Stimulated activated CD8-positive, alpha-beta memory T cell treated with anti-CD3 and anti-CD28 coated beads, Interleukin-4, amount 100 ng/mL, for 4 hours (primary cell): ENCODE measurements at places on chromosomes 5 and 9.

- DNase-seq: no peak
Observed at GRCh38 chr9:121253821-121254501, 14.0 kb upstream of the GSN start.

GRCh38 chr9:90476058-90476457 lies 166.6 kb downstream of the DIRAS2 start:
- no peak for DNase-seq

DNA sequence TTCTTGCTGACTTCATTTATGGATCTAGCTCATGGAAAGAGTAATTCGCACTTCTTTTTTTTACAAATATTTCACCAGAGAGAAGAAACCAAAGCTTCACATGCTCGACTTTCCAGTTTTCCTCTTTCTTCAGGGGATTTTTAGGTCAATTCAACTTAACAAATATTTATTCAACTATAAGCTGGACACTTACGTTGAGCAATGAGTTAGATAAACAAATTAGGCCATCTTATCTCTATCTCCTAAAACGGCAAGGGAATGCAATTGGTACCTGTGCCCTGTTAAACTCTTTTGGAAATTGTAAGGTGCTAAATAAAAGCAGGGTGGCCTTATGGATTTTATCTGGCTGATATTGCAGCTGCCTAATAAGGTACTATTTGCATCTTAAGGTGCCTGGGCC lies 145.1 kb upstream of the RAI14 start:
- DNase-seq: no peak

DNA sequence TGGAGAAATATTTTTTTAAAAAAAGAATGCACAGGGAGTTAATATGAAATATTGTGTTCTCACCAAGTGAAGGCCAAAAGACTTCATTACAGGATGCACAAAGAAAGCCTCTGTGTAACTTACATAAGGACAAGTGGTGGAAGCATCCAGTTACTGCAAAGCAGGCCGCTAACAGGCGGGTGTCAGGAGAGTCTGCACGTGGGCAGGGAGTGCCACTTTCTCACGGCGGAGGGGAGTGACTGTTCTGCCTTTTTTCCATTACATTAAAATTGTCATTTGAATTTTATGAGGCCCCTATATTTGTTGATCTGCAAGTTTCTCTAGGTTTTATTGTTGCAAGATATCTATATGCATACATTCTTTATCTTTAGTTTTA lies 28.1 kb upstream of the SPATA31E1 start:
- DNase-seq: no peak

DNA sequence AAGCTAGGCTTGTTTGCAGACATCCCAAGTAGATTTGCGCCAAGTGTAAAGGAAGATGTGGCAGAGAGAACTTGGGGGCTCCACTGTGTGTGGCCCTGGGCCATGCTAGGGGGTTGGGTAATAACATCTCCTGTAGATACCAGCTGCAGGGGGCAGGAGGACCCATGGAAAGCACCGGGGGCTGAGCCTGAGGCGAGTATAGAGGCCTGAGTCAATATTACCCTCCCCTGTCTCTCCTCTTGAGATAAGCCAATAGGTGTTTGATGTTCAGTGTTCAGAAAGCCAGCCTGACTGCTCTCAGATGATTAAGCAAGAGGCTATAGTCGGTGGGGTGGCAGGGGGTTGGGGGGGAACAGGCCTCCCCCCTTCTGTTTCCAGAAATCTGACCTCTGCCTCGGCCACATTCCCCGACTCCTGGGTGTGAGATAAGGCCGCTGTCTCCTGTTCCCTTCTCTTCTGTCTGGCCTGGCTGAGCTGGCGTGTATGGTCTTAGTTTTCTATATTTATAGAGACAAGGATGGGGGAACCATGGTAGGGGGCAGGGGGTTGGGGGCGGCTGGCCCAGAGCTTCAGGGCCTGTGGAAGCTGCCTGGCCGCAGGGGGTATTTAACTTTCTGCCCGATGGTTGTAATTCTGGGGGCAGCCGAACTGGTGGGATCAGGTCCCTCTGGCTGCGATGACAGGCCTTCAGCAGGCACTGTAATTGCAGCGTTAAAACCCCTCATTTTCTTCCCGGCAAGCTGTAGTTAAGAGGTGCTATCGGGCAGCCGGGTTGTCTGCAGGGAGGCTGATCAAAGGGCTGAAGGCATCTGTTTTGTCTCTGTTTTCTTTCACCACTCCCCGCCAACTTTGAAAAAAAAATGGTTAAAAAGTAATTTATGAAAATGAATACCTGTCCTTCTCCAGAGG lies 292.0 kb downstream of the NSG2 start:
- DNase-seq: no peak

- DNase-seq: no peak
Observed at GRCh38 chr5:180133551-180133950, 62.0 kb upstream of the RNF130 start.

DNA sequence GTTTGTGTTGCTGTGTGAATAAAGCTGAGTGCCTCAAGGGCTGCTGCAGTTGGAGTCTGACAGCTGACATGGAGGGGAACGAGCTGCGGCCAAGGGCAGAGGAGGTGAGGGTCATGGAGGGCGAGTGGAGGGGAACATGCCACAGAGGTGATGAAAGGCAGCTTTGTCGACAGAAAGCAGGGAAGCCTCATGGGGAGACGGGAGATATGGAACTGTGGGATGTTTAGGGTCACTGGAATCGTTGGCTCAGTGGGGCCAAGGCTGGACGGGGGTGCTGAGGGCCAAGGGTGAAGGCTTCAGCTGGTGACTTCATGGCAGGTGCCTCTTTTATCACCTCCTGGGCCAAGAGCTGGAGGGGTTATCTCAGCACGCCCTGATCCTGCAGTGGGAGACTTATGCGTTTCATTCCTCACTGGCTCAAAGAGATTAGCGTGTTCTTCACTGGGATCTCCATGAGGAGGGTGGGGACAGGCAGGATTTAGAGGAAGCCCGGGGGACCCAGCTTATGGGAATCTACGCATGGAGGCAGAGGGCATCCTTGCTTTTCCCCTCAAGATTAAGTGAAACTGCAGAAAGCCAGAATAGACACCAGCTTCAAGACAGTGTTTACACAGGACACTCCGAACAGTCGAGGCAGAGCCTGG lies 42.2 kb downstream of the FAM240B start:
- DNase-seq: no peak

- DNase-seq: no peak
Observed at GRCh38 chr9:137390553-137391410, 32.2 kb downstream of the EXD3 start.

- no peak for DNase-seq
Observed at GRCh38 chr9:133457233-133457632, 2.5 kb upstream of the CACFD1 start.

- peak; percentile 5 for DNase-seq
Observed at GRCh38 chr9:85290019-85290418, 451.7 kb downstream of the AGTPBP1 start.
